Lung (tissue), 17 donors: ENCODE measurements at places on chromosomes 1 and 21.
A peak's percentile ranks its signal among the peaks of the same experiment; 100 is the strongest.

- DNase-seq: no peak
Observed at GRCh38 chr1:173152598-173152997, 54.5 kb downstream of the TNFSF4 start.

DNA sequence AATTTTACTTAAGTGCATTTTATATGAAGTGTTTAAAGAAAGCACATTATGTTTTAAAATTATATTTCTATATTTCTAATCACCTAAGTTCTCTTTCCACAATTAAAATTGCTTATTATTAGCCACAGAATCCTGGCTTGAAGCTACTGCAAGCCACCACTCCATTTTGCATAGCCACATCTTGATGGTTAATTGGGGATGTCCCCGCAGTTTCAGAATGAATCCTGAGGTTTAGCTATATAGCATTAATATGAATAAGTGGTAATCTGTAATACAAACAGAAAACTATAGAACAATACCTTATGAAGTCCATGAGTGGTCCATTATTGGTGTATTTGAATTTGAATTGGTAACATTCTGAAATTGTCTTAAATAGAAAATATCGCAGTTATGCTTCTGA lies 11.6 kb upstream of the GOLPH3L start:
- no peak for DNase-seq

- no peak for DNase-seq
Observed at GRCh38 chr1:180181048-180181447, 26.4 kb downstream of the QSOX1 start.

GRCh38 chr1:168918860-168919741 lies 187.4 kb upstream of the ATP1B1 start:
- DNase-seq: no peak

DNA sequence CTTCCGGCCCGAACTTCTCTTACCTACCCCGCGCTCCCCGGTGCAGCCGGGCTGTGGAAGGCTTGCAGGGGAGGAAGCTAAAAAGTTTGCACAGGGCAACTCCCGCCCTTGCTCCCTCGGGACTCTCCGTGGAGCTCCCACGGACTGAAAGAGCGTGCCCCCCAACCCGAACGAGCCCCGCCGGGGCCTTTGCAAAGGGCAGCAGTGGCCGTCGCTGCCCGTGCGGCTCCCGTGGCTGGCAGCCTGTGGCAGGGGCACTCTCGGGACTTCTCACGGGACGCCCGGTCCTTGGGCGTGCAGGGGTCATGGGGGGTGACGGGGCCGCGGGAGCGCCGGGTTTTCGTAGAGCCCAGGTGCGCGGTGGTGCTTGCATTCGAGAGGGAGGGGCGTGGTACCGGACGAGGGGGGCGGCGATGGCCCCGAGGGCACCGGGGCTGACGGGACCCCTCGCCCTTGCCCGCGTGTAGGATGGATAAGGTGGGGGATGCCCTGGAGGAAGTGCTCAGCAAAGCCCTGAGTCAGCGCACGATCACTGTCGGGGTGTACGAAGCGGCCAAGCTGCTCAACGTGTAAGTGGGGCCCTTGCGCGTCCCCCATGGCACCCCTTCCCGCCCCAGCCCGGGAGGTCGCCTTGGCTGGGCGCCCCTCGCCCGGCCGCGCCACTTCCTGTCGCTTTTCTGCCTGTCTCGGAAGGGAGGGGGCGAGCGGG lies 711 bp downstream of the GADD45A start:
- no peak for DNase-seq

DNA sequence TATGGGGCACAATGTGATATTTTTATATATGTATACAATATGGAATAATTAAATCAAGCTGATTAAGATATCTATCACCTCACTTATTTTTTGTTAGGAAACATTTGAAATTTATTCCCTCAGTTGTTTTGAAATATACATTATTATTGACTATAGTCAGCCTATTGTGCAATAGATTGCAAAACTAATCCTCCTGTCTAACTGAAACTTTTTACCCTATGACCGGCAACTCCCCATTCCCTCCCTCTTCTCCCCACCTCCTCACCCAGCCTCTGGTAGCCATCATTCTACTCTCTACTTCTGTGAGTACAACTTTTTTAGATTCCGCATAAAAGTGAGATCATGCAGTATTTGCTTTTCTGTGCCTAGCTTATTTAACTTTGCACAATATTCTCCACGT lies 117.7 kb upstream of the SGIP1 start:
- DNase-seq: no peak

DNA sequence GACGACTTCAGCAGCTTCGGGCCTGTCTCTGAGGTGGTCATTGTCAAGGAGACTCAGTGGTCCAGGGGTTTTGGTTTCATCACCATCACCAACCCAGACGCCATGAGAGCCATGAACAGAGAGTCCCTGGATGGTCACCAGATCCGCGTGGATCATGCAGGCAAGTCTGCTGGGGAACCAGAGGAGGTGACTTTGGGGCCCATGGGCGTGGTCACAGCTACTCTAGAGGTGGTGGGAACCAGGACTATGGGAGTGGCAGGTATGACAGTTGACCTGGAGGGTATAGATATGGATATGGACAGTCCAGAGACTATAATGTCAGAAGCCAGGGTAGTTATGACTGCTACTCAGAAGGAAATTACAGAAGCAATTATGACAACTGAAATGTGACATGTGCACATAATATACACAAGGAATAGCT lies 19.3 kb upstream of the METTL13 start:
- DNase-seq: no peak

DNA sequence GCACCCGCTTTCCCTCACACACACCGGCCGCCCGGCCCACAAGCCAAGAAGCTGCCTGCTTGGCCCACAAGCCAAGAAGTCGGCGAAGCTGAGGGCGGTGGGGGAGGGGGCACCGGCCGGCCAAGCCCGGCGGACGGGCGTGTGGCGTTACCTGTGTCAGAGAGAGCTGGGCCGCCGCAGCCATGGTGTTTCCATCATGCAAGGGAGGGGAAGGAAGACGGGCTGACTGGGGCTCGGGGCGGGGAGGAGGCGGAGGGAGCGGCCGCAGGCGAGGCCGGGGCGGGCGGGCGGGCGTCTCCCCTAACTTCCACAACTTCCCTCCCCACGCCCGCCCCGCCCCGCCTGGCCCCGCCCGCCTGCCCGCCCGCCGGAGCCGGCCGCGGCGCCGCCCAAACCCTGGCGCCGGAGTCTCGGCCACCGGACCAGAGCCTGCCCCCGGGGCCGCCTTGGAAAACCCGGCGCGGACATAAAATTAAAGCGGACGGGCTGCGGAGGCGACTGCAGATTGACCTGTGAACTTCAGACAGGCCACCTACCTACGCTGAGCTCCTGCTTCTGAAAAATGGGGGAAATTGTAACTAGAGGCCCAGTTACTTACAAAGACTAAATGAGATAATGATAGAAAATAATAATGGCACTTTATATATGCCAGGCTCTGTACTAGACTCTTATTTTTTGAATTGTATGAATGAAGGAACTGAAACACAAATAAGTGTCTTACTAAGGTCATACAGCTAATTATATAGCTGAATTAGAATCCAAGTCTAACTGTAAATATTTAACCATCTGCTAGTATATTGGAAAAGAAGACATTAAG lies at the start of gene EPS15:
EPS15 (minus strand) TSS at position 219 of the 817 bp plus-strand sequence; CDS start at position 184, 35 bp downstream.
- peak; percentile 81 for DNase-seq

GRCh38 chr1:225660544-225660946 lies 7.6 kb upstream of the ENAH start:
- no peak for DNase-seq

DNA sequence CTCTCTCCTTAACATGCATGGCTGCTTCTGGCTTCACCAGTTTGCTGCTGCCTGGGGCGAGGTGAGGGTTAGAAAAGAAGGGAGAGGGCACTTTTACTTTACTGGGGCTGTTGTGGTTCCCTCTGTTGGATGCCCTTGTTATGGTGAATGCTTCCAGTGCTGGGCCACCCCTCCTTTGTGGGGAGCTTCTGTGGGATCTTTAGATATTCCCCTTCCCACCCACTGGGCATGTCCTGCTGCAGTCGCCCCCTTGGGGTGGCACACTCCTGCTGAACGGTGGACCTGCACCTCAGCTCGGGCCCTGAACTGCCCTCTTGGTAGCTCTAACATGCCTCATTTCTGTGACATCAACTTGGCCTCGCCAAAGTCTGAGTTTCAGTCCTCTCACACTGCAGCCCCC lies 6.0 kb downstream of the TNN start:
- no peak for DNase-seq

- DNase-seq: no peak
Observed at GRCh38 chr1:216238844-216239243, 184.4 kb downstream of the USH2A start.

DNA sequence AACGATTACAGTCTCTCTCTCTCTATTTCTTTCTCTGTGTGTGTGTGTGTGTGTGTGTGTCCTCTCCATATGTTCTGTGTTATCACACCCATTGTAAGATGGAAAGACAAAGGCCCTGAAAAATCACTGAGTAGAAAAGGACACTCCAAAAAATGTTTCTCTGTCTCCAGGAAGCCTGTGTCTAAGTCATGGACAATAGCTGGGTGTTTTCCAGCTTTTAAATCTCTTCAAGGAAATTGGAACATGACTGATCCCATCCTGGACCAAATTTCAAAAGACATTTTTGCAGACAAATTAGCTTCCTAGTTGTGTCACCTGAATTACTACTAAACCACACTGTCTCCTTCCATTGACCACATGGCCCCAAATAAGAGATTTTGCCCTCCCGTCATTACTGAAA lies 31.0 kb upstream of the LMX1A start:
- no peak for DNase-seq

DNA sequence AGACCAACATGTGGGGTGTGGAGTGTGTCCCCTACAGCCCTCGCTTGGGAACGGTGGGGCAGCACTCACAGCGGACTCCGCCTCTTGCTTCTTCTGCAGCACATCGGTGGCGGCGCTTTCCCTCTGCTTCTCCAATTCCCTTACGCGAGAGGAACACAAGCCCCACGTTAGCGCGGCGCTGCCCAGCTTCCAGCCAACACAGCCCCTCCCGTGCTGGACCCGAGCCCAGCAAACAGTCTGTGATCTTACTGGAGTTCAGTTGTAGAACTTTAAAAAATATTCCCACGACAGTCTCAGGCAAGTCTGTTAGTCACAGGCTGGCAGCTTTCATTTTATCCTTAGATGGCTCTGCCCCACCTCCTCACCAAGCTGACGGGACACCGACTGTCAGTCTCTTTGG lies 13.6 kb downstream of the THAP3 start:
- DNase-seq: peak; percentile 69

GRCh38 chr1:107413951-107414350 lies 273.1 kb downstream of the NTNG1 start:
- DNase-seq: no peak

DNA sequence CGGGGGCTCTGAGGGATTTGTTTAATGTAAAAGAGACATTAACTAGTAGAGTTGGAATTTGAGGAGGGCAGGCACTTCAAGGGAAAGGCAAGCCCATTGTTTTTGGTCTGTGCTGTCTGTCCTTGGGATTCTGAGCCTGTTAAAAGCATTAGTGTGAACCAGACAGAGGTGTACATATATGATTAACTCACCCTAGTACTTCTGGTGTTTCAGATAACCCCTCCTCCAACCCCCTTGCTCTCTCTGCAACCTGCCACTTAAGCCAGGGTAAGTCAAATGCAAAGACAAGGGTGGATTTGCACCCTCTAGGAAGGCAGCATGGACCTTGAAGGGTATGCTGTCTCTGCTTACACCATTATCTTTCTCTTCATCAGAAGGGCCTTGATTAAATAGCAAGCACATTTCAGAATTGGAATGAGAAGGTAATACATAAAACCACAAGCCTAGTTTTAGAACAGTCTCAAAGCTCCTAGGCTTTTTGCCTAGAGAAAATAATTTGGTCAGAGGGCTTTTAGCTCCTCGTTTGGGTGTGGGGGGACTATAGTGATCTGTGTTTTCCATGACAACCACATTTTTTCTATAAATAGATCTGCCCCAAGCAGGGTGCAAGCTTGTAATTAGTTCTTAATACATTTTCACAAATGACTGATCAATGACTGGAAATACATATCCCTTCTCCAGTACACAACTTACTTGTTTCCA lies 120.7 kb upstream of the SGIP1 start:
- DNase-seq: peak; percentile 35

- DNase-seq: peak; percentile 70
Observed at GRCh38 chr1:22976461-22977243, 4.0 kb upstream of the LACTBL1 start.

GRCh38 chr1:248802454-248802853 lies 23.3 kb downstream of the SH3BP5L start:
- DNase-seq: no peak

- peak; percentile 81 for DNase-seq
Observed at GRCh38 chr1:16012590-16013219, 5.1 kb downstream of the HSPB7 start.

DNA sequence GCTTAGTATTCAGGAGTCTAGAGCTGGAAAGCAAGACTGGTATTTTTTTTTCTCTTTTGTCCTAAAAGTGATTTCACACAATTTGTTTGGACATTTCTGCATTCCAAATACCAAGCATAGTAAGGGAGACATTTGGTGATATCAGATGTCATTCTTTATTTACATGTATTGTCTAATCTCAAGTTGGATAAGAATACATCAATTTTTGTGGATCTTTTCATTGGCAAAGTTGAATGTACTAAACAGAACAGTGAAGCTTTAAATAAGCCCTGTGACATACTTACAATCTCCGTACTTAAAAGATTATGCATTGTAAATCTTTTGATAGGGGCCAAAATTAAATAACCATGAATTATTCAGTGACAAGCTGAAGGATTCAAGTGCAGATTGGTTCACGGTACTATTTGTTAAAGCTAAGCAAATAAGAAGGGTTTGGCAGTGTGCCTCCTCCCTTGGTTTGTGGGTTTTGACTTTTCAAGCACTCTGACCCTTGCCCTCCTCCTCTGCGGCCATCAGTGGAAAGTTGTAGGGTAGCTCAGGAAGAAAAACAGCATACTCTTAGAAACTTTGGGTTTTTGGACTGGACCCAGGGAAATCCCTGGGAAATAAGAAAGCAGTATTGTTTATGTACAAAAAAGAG lies 663.7 kb downstream of the ADGRL2 start:
- peak; percentile 78 for DNase-seq

GRCh38 chr1:43367026-43367903 lies 546 bp downstream of the ELOVL1 start:
- DNase-seq: no peak
